Activated naive CD4-positive, alpha-beta T cell treated with anti-CD3 and anti-CD28 coated beads, Interleukin-2, amount 50 U/mL, for 72 hours (primary cell): ENCODE measurements at places on chromosomes 7 and 10. TPM values are rescaled to one million over a fixed set of nuclear protein-coding genes. Genes with fewer than 3 reads are reported as not detected.

HYAL4 gene
- not detected for total RNA-seq

GRCh38 chr7:70640266-70640833 lies 491.6 kb upstream of the GALNT17 start:
- no peak for DNase-seq

SLC26A3 gene
- not detected for total RNA-seq

DNA sequence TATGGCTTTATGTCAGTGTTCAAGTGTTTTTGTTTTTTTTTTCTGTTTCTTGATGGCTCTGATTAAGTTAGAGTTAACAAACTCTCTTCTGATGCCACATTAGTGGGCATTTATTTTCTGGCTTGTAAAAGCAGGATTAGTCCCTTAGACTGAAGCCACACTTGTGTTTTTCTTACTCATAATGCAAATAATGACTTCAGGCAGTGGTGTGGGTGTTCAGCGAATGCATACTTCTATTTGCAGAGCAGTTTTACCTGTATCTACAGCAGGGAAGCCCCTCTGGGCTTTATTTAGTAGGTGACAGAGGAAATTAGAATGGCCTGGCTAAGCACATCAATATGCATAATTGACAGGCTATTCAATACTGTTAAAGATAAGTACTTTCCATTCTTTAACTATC lies 79.9 kb downstream of the CNNM2 start:
- no peak for DNase-seq

CPXM2 gene
- not detected for total RNA-seq

DNA sequence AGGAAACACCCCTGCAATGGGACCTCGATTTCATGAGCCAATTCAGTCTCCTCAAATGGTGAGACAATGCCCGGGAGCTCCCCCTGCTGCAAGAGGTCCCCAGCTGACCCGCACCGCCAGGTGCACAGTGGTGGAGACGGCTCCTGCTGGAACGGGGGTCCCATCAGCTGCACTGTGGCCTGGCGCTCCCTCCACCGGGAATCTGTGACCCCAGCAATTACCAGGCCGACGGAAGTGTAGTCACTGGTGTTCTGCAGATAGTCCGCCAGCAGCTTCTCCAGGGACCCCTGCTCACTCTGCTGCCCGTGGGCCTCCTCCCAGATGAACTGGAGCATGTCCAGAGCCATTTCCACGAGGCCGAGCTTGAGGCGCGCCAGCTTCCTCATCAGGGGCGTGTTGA lies 64.9 kb upstream of the NKX6-2 start:
- DNase-seq, result no peak

- no peak for DNase-seq
Observed at GRCh38 chr7:103524042-103524907, 78.3 kb upstream of the SLC26A5 start.

TMEM229A gene
- not detected for total RNA-seq

GRCh38 chr10:112369495-112370423 lies 4.2 kb upstream of the ACSL5 start:
- DNase-seq, result no peak

GRCh38 chr10:60549686-60550085 lies 160.0 kb upstream of the ANK3 start:
- no peak for DNase-seq

CYP2C19 gene
- not detected for total RNA-seq

AKR1B15 gene
- not detected for total RNA-seq

DNA sequence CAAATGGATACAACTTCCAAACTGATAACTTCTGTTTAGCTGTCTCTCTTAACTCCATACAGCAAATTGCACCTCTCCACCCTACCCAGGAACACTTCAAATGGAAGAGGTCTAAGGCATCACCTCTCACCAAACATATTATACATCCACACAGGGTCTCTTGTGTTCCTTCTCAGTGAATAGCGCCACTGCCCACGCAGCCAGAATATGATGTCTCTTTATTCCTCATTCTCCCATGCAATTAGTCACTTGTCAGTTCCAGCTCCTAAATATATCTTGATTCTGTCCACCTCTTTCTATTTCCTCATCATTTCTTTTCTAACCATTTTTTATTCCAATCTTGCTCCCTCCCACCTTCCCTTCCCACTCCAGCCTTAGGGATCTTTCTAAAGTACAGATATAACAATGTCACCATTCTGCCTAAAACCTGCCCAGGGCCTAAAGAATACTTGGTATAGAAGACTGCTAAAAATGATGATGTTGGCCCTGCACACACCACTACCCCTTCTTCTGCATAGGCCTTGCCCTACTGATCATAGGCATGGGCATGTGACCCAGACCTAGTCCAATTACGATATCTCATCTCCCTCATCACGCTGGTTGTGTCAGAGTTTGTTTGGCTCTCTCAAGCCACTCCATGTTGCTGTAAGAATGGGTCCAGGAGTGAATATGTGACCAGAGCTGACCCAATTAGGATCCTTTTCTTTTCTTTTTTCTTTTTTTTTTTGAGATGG lies 5.7 kb upstream of the TSPAN14 start:
- DNase-seq, result no peak

GARIN1A gene
- total RNA-seq, result 0.14 TPM

SMO gene
- 0.84 TPM for total RNA-seq

- no peak for DNase-seq
Observed at GRCh38 chr7:140447841-140448240, 31.5 kb downstream of the MKRN1 start.

GRCh38 chr7:107463139-107464078 lies 6.4 kb upstream of the GPR22 start:
- no peak for DNase-seq

GRCh38 chr7:102292813-102293798 lies 6.4 kb downstream of the SH2B2 start:
- no peak for DNase-seq

DNA sequence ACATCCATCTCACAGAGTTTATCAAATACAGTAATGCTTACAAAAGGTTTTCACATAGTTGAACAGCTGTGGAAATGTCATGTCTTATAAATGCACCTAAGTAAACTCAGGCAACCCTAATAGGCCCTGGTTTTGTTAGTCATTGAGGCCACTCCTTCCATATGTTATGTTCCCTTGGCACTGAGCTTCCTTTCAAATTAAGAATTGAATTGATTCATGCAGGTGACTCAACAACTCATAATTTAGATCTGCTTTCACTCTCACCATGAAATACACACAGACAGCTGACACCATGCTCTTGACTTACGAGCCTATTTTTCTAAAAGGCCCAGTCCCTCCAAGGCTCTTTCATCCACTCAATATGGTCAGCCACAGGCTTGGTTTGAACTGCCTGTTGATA lies 476.9 kb downstream of the KCNMA1 start:
- no peak for DNase-seq

- no peak for DNase-seq
Observed at GRCh38 chr7:73969991-73970390, 58.0 kb upstream of the ELN start.
